ENCODE measurements at places on chromosomes 1 and 21.

DNA sequence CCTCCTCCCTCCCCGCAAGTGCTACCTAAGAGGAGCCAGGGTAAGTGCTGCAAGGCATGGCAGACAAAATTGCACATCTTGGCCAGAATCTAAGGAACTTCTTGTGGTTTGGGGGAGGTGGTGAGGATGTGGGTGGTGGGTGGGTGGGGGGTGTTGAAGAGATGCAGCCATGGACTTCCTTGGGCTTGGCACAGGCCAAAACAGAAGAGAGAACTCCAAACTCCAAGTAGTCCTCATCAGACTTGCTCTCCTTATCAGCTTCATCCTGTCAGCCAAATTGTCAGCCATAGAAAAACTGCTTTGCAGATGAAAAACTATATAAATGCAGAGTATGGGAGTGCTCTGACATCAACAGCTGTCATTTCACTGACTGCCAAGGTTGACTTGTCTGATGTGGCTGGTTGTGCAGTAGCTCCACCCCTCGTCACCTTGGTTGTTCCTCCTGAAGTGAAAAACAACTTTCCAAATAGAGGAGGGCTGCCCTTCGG is 7.1 kb downstream of the AMIGO1 start:
- peak; percentile 83 for DNase-seq

DNA sequence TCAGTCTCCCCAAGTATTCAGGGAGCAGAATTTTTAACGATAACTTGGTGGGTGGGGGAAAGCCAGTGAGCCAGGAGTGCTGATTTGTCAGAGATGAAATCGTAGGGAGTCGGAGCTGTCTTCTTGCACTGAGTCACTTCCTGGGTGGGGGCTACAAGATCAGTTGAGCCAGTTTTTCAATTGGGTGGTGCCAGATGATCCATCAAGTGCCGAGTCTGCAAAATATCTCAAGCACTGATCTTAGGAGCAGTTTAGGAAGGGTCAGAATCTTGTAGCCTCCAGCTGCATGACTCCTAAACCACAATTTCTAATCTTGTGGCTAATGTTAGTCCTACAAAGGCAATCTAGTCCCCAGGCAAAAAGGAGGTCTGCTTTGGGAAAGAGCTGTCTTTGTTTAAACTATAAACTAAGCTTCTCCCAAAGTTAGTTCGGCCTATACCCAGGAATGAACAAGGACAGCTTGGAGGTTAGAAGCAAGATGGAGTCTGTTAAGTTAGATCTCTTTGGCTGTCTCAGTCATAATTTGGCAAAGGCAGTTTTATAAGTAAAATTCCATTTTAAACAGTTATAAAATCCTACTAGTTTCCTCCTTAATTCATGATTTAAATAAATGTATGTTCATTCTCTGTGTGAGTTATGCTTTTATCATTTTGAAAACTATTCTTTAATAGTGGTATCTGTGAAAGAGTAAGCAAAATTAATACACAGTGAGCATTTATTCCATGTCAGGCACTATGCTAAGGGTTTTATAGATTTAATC is 51.7 kb downstream of the SLC16A1 start:
- DNase-seq, result peak; percentile 15

- no peak for DNase-seq
Measured at GRCh38 chr1:234617131-234617985, 7.4 kb upstream of the IRF2BP2 start.

- no peak for DNase-seq
Measured at GRCh38 chr1:114090738-114091505, 62.7 kb downstream of the SYT6 start.

DNA sequence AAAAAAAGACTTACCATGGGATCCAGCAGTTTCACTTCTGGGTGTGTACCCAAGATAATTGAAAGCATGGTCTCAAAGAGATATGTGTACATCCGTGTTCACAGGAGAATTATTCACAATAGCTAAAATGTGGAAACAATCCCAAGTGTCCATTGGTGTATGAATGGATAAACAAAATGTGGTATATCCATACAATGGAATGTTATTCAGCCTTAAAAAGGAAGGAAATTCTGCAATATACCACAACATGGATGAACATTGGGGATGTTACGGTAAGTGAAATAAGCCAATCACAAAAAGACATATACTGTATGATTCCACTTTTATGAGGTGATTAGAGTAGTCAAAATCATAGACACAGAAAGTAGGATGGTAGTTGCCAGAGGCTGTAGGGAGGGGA is 7.0 kb upstream of the TUT4 start:
- DNase-seq, result no peak

DNA sequence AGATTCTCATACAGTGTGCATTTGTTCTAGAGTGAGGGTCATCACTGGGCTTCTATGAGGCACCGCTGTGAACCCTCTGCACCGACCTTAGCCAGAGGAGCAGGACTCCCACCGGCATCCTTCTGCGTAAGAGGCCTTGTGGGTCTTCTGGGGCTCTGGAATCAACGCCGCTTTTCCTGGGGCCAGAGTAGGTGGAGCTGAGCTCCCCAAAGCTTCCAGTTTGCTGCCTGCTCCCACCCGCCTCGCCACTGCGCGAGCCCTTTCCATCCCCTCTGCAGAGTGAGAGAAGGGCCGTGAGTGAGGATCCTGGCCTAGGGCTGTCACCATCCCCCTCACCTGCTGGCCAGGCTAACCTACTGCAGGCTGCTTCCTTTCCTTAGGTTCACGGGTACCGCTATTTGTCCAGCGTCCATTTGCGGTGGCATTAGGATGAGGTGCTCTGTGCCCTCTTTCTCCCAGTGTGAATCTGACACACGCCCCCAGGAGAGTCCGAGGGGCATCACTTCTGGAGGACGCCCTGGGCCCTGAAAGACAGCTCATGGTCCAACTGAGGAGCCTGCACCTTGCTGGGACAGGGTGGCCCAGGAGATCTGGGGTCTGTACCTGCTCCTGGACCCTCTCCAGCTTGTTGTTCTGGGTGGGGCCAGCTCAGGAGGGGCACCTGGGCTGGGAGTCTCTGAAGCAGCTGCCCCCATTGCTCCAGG is 36.2 kb downstream of the UMODL1 start:
- DNase-seq, result no peak

GRCh38 chr1:44355582-44356305 is 687 bp upstream of the ERI3 start:
- no peak for DNase-seq

DNA sequence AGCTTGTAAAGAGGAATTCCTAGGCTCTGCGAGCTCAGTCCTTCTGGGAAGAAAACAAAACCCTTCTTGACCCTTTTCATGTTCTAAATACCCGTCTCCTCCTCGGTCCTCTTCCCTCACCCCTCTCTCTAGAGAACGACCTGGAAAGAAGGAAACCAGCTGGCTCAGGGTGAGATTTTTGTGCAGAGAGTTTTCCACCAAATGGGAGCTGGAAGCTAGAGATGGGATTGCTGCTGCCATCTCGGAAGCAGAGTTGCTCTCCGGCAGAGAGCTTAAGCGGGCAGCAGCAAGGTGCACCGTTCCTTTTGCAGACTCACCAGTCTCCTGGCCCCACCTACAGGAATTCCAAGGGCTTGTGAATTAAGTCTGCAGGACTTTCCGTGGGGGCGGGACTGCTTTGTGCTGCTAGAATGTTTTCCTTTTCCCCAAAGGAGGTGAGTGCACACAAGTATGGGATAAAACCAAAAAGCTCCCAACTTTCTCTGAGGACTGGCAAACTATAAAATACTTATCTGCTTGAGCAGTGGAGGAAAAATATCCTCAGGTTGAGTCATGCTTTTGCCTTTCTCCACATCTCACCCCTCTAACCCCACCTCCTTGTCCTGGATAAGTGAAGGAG is 29.1 kb upstream of the KIAA0040 start:
- DNase-seq, result no peak

DNA sequence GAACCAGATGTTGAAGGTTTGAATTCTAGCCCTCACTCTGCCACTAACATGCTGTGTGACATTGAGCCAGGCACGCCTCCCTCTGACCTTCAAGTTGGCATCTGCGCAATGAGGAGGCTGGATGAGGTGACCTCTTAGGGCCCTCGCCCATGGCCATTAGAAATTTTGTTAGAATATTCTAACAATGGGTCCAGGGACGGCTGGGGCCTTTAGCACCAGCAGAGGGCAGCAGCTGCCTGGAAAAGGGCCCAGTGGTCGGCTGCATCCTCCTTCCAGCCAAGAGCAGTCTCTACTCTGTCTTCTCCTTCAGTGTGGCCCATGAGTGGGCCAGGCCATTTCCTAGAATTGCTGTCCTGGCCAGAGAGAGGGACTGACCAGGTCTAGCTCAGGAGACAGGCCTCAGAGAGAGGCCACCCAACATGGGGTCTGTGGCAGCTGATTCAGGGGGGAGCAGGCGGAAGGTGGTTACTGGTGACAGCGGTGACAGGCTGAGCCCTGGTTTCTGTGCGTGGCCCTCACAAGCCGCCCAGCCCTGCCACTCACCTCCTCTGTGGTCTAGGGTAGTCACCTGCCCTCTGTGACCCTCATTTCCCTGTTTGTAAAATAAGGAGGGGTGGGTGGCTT is 101.3 kb upstream of the ACTL8 start:
- DNase-seq, result peak; percentile 13

- DNase-seq, result peak; percentile 18
Measured at GRCh38 chr1:234613128-234613875, 3.3 kb upstream of the IRF2BP2 start.

DNA sequence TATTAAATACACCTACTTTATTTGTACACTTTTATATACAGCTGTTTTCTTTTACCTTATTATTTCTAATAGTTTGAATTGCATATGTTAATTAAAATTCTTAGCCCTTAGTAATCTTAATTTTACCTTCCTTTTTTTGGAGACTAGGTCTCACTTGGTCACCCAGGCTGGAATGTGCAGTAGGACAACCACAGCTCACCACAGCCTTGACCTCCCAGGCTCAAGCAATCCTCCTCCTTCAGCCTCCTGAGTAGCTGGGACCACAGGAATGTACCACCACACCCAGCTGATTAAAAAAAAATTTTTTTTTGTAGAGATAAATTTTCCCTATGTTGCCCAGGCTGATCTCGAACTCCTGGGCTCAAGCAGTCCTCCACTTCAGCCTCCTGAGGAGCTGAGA is 15.0 kb upstream of the SDC3 start:
- DNase-seq, result no peak

GRCh38 chr1:103561643-103562395 is 9.6 kb upstream of the AMY2B start:
- DNase-seq, result no peak

GRCh38 chr1:155139895-155140629 is at the start of gene DPM3:
TSS of gene DPM3 (minus strand) at chr1:155140531. CDS start at chr1:155140240, 291 bp downstream.
- peak; percentile 92 for DNase-seq

GRCh38 chr1:70487459-70487815 is 76.4 kb downstream of the CTH start:
- DNase-seq, result no peak

DNA sequence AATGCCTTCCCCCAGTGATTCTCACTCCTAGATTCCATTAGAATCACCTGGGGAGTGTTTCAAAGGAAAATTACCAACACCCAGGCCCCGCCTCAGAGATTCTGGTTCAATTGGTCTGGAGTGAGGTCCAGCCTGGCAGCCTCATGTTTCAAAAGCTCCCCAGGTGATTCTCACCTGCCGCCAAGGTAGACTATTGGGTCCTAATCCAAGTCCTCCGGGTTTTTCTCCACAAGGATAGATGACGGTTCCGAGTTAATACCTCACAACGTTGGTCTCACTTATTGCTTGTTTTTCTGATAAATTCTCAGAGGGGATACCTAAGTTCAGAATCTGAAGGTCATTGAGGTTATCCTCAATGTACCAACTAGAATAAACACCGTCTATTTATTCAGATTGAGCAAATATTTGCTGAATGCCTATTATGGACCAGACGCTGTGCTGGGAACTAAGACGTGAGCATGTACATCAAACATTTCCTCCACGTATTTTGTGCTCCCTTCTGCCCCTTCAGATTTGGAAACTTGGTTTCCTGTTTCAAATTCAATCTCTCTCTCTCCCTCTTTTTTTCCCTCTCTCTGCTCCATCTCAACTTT is 97.5 kb downstream of the SEC16B start:
- DNase-seq, result no peak

DNA sequence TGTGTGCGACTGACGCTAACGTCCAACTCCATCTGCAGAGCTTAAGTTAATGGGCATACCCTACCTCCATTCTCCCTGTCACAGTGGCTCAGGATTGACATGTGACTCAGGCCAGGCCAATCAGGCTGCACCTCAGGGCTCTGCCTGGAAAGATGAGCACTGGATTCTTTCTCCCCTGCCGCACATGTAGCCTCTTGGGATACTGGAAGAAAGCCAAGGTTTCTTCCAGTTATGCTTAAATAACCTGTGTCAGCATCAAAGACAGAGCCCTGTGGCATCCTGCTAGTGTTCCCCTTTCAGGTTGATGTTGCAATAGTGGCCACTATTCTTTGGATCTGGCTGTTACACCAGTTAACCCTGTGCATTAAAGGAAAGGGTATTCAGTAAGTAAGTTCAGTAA is 55.0 kb upstream of the SYT6 start:
- no peak for DNase-seq

DNA sequence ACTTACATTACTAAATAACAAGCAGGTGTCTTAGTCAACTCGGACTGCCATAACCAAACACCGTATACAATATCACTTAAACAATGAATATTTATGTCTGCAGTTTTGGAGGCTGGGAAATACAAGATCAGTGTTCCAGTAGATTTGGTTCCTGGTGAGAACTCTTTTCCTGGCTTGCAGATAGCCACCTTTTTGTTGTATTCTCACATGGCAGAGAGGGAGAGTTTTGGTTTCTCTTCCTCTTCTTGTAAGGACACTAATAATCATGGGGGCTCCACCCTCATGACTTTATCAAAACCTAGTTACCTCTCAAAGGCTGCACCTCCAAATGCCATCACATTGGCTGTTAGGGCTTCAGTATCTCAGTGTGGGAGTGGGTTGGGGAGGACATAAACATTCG is 82.9 kb upstream of the CACYBP start:
- DNase-seq, result no peak

- no peak for DNase-seq
Measured at GRCh38 chr1:198271467-198271866, 114.7 kb downstream of the NEK7 start.

- no peak for DNase-seq
Measured at GRCh38 chr1:21277180-21277579, 13.1 kb downstream of the ECE1 start.

DNA sequence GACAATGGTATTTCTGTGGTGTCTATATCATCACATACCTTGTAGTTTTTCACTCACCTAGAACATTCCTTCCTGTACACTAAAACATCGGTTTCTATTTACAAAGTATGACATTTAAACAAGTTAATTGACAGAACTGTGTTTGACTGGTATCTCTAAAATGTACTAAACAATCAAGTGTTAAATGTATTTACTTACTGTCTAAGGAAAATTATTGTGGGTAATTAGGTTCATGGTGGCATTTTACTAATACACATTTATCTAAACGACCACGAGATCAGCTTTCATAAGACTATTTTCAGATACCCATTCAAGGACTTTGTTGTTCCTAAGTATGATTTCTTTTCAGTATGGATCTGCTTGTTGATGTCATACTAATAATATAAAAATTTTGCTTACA is 115.2 kb downstream of the ADGRL2 start:
- DNase-seq, result no peak

- DNase-seq, result no peak
Measured at GRCh38 chr1:206573762-206574161, 38.5 kb downstream of the EIF2D start.

GRCh38 chr1:94121411-94121821 is 468 bp upstream of the ABCA4 start:
- DNase-seq, result no peak

Measured in activated CD4-positive, alpha-beta T cell treated with anti-CD3 and anti-CD28 coated beads, Interleukin-2, amount 10 ng/mL, durations not matched to agents 7 days and 5 days (primary cell).